ENCODE measurements at places on chromosomes 4 and X.

DNA sequence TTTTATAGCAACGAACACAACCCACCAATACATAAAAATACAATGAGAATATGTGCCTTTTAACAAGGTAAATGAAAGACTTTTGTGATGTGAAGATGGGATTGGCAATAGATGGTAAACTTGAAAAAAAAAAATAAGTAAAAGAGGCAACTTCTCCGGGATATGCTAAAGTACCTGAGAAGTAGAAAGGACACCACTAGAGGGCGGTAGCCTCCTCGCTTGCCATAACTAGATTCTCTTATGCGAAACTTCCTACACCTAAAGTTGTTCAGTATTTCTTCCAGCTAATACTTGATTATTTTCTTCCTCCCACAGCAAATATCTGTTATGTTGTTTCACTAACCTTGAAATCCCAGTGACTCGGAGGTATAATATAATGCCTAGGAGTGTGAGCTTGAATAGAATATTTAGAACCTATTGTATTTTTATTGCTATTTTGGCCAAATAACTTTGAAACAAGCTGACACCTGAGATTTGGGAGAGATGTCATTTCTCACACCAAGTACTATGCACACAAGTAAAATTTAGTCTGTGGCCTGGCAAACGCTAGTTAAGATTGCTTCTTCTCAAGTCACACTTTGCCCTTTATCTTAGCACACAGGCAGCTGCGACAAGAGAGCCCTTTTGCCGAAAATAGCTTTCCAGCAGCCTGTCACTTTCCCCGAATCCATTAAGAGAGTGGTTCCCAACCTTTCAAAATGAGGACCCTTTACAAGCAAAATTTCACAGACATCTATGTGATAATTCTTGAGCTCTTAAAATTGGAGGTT lies 44.9 kb upstream of the PDLIM5 start:
- DNase-seq = peak; percentile 86

DNA sequence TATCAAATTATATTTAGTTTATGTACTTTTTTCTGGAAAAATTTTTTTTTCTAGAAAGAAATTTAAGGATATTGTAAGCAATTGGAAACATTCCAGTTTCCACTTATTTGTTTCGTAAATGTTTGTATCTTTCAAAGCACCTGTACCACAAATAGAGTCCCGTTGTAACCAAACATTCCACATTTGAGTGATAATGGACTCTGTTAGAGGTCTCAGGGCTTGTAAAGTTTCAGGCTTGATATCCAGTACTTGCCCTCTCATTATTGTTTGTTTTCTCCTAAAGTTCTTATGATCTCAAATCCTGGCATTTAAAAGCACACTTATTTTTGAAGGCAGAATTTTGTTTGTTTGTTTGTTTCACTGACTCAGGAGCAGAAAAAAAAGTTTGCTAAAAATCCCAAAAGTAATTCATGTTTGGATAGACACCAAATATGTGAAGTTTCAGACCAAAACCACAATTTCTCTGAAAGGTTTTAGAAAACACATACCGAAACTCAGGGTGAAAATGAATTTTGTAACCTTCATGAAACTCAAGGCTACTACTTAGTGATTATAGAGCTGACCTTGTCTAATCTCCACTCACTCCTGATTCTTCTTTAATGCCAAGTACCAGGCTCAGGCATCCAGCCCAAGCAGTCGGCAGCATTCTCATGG lies 5.7 kb upstream of the TMEM192 start:
- DNase-seq = no peak

DNA sequence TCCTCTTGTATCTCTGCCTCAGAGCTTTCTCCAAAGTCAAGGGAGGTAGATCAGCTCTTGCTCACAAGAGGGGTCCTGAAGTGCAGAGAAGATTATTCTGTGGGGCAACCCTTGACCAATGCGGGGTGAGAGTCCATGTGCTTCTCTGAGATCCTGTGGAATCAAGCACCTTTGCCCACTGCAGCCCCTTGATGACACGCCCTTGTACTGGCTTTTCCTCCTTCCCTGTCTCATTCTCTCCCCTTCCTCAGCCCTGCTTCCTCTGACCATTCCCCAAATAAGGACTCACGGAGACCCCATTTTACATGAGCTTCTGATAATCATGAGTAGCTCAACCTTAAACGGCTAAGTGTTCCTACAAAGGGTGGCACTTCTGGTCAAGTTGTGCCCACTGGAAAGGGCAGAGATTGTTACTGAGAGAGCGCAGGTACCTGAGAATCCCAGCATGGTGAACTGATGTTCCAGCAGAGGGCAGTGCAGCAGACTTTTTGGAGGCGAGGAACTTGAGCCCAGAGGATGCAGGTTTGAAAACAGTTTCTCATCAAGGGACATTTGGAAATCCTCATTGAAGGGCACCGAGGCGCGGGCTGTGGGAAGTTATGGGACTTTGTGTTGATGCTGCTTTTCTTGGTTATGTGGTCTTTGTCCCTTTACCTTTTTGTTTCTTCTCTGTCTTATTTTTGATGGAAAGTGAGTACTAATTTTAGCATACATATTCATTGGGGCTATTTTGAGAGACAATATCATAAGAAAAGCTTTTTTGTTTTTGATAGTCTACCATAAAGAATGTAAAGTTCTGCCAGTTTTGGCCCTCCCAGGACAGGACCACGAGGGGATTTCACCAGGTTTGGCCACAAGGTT lies 201.3 kb downstream of the RBM46 start:
- DNase-seq = peak; percentile 66

DNA sequence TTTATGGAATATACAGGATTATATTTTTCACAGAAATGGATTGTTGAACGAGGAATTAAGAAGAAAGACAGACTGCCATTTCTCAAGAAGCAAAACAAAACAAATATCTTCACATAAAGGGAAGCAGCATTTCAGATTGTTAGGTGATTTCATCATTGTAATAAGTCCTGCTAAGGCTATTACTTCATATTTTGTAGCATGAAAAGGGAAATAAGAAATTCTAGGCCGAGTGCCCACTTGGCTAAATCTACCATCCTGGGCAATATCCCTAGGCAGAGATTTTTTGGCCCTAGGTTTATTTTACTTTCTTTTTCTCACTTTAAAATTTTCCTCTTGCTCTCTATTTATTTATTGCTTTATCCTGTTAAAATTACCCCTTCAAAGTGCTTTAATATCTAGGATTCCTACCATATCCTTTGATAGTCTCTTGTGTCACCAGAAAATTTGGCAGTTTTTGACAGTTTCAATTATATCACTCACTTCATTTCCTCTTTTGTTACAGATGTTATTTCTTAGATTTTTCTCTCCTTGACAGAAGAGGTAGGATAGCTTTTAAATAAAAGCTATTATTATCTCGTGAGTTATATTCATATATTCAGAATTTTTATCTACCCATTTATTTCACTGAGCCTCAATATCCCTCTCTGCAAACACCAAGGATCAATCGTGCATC lies 142.3 kb downstream of the PDGFC start:
- no peak for DNase-seq

DNA sequence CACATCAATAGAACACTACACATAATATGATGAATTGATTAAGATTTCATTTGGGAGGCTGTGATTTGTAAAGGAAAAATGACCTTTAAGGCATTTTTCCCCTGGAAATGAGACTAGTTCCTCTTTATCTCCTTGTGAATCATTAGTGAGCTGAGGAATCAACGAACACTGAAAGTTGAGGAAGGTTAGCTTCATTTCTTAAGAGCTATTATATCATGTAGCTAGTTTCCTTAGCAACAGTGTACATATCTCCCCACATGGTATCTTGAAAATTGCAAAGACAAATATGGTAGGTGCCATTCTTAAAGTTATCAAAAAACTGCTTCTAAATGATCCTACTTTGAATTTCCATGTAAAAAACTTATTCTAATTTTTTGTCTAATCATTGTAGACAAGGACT lies 127.5 kb upstream of the NRK start:
- no peak for DNase-seq

GRCh38 chr4:172674811-172675210 lies 493.8 kb upstream of the GALNT7 start:
- DNase-seq = no peak

DNA sequence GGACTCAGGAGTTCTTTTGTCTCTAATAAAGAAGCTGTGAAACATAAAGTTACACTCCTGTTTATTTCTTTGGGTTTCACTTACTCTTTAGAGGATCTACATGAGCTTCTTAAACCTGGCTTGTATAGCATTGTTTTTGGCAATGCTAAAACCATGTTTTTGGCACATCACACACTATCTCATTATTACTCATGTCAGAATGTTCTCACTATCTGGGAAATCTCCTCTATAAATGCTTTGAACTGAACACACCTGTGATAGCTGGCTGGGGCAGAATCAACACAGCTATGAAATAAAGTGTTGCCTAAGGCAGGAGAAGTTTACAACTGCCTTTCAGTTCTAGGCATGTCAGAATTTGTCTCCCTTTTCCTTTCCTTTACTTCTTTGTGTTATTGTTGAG lies 52.6 kb downstream of the SULT1B1 start:
- peak; percentile 44 for DNase-seq

DNA sequence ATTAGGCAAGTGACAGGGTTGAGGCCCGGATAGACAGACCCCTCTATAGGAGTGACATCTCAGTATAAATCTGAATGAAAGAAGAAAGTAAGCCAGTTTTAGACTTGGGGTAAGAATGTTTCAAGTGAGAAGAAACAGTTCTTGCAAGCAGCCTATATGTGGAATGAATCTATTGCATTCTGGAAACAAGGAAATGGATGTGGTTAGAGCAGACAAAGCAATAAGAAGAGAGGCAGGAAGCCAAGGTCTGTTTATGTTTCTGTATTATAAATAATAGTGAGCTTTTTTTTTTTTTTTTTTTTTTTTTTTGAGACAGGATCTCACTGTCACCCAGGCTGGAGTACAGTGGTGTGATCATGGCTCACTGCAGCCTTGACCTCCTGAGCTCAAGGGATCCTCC lies 255.8 kb downstream of the UNC5C start:
- peak; percentile 6 for DNase-seq

GRCh38 chrX:54288968-54289367 lies 68.9 kb downstream of the WNK3 start:
- DNase-seq = no peak

- DNase-seq = no peak
Observed at GRCh38 chr4:188061083-188061482, 48.3 kb downstream of the TRIML2 start.

- DNase-seq = no peak
Observed at GRCh38 chrX:148416142-148416541, 84.3 kb upstream of the AFF2 start.

GRCh38 chrX:110050901-110051300 lies 48.0 kb downstream of the TMEM164 start:
- no peak for DNase-seq

DNA sequence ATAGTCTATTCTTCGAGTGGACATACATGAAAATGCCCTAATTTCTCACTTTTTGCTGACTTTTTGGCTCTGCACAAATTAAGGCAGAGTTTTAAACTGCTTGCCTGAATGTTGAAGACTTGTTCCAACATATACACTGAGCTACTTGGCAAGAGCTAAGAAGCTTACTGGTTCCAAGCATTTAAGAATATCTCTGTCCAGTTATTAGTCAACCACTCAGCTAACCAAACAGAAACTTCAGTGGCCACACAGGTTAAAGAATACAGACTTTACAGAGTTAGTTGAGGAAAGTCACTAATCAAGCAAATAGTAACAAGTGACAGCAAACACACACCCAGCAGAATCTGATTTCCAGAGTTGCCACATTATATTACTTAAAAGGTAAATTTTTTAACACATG lies 35.5 kb downstream of the AMER1 start:
- no peak for DNase-seq

DNA sequence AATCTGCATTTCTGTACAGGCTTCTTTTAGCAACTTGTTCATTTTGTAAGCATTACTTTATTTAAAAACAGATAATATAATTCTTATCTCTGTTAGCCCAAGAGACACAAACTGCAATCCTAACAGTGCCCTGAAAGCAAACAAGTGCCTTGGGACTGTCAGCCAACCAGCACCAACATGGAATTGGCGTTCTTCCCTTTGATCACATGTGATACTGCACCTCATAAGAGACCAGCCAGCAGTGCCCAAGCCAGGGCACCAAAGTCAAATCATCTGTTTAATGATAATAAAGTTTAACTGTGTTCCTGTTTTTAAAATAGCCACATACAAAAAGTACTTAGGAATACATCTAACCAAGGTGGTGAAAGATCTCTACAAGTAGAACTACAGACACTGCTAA lies 223.2 kb downstream of the PRDM5 start:
- no peak for DNase-seq

- no peak for DNase-seq
Observed at GRCh38 chr4:102216666-102217065, 128.6 kb downstream of the SLC39A8 start.

DNA sequence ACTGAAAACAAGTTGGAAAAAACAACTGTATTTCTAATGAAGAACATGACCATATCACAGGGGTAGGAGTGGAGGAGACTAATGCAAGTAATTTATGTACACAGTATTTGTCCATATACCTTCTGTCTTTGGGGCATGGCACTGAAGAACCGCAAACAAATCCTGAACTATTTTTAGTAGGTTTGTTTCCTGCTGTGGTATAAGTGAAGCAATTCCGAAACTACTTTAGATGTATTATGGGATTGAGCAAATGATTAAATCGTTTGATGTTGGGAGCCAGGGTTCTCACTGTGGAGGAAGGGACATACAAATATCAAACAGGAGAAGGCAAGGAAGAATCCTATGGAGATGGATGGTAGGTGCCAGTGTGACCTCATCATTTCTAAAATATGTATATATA lies 18.9 kb upstream of the SH3KBP1 start:
- peak; percentile 73 for DNase-seq

GRCh38 chr4:113825272-113825671 lies 63.7 kb upstream of the CAMK2D start:
- no peak for DNase-seq

DNA sequence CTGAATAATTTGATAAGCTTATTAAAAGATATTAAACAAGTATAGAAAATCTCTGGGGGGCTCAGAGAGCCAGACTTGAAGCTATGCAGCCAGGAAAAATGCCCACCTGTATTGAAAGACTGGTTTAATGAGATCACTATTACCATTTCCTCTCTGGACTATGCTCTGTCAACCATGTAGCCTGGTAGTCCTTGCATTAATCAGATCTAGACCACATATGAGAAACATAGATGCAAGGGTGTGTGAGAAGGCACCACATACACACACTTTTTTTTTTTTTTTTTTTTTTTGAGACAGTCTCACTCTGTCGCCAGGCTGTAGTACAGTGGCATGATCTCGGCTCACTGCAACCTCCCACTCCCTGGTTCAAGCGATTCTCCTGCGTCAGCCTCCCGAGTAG lies 75.9 kb upstream of the ATP8A1 start:
- DNase-seq = no peak

- DNase-seq = no peak
Observed at GRCh38 chrX:136215559-136215958, 35.6 kb downstream of the MAP7D3 start.

All from renal cortical epithelial cell (primary cell).